M059J (cell line): ENCODE measurements at places on chromosomes 11 and 22.

DNA sequence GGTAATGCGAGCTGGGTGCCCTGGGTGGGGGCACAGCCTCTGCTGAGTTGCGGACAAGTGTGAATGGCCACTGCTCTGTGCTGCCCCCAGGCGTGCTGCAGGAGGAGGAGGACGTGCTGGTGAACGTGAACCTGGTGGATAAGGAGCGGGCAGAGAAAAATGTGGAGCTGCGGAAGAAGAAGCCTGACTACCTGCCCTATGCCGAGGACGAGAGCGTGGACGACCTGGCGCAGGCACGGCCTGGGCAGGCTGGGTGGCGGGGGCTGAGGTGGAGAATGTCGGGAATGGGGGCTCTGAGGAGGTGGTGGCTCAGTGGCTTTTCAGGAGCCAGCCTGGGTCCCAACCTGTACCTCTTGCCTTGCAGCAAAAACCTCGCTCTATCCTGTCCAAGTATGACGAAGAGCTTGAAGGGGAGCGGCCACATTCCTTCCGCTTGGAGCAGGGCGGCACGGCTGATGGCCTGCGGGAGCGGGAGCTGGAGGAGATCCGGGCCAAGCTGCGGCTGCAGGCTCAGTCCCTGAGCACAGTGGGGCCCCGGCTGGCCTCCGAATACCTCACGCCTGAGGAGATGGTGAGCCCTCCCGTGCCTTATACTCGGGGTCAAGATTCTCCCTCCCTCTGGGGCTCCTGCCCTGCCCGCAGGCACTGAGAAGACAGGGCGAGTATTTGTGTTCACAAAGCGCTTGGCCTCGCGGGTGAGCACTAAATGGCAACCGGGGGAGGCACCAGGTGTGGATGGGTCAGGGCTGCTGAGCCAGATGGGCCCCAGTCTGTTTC is 4.6 kb downstream of the SART1 start:
- DNase-seq = no peak

- no peak for DNase-seq
These were observed 6.7 kb downstream of the CSNK2A3 start for GRCh38 chr11:11346303-11346702.

DNA sequence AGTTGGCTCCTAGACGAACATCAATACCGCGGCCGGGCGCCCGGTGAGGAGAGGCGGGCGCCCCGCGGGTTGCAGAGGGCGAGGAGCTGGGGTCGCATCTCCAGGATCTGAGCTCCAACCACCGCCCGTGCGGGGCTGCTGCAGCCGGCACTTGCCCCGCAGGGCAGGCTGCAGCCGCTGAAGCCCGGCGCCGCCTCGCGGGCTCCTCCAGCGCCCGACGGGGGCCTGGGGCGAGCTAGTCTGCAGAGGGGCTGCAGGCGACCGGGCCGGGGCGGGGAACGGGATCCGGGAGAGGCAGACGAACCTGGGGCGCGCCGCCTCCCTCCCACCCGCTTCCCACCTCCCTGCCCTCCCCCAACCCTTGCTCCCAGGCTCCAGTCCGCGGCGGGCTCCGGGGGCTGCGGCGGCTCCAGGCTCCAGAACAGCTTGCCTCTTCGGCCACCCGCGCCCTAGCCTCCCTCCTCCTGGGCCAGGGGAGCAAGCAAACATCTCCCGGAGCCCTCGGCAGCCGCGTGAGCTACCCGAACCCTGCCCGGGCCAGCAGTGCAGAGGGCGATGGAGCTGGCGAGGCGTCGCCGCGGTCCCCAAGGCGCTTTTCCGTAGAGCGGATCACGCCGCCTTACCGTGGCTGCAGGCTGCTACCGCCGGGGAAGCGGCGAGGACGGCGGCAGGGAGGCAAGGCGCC is 802 bp downstream of the TENM4 start:
- DNase-seq = peak; percentile 37

DNA sequence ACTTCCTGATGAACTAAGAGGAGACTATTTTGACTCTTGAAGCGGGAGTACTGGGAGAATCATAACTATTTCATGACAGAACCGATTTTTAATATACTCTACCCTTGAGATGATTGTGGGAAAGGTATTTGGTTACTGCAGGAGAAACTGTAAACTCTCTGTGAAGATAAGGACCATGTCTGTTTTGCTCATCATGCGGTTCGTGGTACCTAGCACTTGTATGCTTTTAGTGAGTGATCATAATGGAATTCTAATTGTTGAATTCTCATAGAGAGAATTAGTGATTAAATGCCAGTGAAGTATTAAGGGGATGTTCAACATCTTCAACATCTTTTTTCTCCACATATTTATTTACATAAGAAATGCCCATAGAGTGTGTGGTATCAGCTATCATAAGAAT is 11.4 kb downstream of the AASDHPPT start:
- DNase-seq = peak; percentile 31

GRCh38 chr11:102783016-102783415 is 2.6 kb upstream of the MMP10 start:
- DNase-seq = no peak

DNA sequence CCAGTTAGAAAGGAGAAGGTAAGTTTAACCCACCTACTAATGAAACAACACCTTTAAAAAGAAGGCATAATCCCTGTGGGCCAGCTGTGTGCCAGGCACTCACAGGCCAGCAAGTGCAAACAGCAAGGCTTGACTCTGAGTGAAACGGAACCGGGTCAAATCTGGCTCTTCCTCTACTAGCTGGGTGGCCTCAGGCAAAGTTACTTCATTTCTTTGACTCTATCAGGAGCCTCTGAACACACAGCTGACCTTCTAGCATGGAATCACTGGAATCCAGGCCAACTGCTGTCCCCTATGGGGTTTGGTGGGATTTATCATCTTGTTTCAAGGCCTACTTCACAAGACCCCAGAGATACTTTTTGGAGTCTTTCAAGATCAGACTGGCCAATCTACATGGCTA is 3.3 kb downstream of the RAB38 start:
- DNase-seq = peak; percentile 24

GRCh38 chr11:120205596-120206161 is 5.2 kb upstream of the OAF start:
- peak; percentile 76 for DNase-seq

GRCh38 chr11:122594986-122595645 is 60.4 kb upstream of the UBASH3B start:
- DNase-seq = peak; percentile 38

- no peak for DNase-seq
These were observed 456 bp upstream of the SPI1 start for GRCh38 chr11:47378836-47379170.

DNA sequence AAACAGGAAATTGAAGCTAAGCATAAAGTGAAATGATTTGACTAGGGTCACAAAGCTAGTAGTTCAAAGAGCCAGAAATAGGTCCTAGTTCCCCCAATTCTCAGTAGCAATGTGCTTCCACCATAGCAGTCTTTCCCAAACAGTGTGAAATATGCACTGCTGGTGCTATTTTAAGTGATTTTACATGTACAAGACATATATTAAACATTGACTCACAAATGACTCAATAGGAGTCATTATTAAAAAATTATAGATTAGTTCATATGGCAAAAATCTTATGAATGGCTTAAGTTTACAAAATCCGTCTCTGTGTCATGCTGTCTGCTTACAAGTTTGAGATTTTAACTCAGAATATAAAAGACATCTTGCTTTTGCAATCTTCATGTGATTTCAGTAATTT is 21.4 kb downstream of the KIF18A start:
- no peak for DNase-seq

DNA sequence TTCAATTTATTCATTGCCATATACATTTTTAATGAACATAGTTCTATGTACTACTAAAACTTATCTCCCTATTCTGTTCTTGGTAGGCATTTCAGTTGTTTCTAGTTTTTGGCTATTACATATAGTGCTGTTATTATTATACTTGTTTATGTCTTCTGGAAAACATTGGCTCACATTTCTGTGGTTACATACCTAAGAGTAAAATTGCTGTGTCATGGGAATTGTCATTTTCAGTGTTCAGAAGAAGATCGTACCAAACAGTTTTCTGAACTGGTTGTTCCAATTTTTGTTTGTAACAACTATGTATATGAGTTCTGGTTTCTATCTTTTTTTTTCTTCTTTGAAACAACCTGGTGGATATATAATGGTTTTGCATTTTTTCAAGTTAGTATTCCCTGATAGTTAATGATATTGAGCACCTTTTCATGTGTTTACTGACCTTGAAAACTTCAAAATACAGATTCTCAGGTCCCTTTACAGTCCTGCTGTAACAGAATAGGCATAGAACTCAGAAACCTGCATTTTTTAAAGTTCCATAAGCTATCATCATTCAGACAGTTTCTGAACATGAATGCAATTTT is 230.7 kb downstream of the JRKL start:
- no peak for DNase-seq

DNA sequence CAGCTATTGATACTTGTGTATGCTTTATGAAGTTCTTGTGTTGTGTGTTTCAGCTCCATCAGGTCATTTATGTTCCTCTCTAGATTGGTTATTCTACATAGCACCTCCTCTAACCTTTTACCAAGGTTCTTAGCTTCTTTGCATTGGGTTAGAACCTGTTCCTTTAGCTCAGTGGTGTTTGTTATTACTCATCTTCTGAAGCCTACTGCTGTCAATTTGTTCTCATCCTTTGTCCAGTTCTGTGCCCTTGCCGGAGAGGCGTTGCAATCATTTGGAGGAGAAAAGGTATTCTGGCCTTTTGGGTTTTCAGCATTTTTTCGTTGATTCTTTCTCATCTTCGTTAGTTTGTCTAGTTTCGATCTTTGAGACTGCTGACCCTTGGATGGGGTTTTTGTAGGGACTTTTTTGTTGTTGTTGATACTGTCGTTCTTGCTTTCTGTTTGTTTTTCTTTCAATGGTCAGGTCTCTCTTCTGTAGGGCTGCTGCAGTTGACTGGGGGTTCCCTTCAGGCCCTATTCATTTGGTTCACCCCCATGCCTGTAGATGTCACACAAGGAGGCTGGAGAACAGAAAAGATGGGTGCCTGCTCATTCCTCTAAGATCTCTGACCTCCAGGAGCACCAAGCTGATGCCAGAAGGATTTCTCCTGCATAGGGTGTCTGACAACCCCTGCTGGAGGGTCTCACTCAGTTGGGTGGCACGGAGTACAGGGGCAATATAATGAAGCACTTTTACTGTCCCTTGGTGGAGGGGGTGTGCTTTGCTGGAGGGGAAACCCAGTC is 35.9 kb upstream of the MUC15 start:
- no peak for DNase-seq
